ENCODE measurements at places on chromosomes 5 and 9.

DNA sequence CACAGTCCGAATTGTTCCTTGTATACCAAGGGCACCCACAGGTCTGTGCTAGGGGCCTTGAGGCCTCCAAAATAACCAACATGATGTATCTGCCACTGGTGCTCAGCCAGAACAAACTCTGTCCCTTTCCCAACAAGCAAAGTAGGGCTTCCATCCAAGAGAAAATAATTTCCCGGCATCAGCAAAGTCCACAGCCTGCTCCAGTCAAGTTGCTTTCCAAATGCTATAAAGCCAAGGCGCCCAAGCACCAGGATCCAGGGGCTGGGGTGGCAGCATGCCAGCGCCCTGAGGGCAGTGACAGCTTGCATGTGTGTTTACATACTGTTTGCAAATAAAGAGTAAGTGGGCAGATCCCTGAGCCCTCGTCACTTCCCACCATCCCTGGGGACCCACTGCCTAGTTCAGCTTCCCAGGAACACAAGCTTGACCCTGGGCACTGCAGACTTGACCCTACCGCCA is 155.9 kb downstream of the ERCC6L2 start:
- no peak for DNase-seq

DNA sequence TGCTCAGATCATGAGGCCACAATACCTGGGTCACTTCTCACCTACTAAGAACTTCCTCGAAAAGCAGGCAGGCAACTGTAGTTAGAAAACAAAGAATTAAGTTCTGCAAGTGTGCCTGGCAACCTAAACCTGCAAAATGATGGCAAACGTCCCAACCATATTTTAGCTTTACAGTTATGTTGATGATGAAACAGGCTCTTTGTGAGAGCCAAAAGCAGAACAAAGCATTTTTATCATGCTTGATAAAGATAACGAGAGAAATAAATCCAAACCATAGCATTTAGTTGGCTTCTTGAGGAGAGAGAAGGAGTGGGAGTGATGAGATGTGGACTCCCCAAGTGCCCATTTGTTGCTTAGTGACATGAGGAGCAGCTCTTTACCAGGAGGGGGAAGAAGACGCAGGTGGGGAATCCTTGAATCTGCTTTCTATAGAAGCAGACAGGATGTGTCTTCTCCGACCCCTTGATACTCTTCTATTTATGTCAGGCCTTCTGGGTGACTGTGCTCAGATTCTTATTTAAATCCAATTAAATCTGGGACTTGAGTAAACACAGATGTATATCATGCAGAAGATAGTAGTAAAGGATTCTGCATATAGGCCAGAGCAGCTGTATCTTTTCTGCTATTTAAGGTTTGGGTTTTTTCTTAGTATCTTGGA is 221.2 kb downstream of the TMEM167A start:
- no peak for DNase-seq

- no peak for DNase-seq
Measured at GRCh38 chr9:121975801-121976277, 117.3 kb downstream of the TTLL11 start.

DNA sequence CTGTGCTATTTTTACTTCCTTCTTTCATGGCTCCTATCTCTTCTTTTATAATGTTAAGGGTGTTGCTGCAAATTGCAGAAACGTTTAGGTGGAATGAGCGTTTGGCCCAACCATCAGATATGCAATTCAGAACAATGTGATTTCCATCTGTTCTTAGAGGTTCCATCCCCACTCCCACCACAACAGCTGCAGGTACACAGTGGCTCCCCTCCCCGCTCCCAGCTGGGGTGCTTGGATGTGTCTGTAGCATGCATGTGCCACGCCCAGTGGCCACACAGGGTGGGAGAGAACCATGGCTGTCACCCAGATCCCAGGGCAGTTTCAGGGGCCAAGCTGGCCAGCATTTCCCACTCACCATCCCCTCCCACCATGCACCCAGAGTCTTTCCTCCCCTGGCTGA is 62.2 kb downstream of the ACTL7B start:
- DNase-seq, result no peak

DNA sequence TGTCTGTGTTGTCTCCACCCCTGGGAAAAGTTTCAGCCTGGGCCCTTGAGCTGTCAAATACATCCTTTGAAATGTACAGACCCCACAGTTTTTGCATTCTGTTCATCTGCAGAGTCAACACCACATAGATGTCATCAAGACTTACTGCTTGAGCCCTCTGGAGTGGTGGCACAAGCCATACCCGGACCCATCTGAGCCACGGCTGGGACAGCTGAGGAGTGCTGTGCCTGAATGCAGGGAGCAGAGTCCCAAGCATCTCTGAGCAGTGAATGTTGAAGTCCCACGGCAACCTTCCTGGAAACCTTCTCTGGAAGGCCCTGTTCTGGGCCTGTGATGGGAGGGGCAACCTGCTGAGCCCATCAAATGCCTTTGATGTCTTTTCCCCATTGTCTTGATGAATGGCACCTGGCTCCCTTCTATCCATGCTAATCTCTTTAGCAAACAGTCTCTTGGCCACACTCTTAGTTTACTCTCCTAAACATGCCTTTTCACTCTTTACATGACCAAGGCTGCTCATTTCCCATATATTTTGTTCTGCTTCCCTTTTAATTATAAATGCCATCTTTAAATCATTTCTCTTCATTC is 92.5 kb downstream of the ATPSCKMT start:
- DNase-seq, result no peak

- DNase-seq, result no peak
Measured at GRCh38 chr5:147504011-147504410, 5.9 kb downstream of the DPYSL3 start.

DNA sequence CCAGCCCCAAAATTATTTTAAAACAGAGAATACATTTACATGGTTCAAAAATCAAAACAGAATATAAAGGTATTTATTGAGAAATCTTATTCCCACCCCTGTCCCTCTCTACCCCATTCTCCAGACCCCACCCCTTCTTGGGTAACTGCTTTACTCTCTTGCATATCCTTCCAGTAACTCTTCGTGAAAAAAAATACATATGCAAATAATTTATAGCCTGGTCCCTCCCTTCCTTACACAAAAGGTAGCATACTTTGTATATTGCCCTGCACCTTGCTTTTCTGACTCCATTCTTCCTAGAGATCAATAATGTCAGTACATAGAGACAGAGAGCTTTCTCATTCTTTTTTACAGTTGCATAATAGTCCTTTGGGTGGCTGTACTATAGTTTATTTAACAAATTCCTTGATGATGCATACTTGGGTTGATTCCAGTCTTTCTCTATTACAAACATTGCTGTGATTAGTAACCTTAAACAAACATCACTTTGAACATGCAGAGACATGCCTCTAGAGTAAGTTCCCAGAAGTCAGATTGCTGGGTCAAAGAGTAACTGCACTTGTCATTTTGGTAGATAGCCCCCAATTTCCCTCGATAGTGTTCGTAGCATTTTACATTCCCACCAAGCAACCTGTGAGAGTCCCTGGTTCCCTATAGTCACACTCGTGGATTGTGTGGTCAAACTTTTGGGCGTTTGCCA is 47.9 kb downstream of the STOM start:
- DNase-seq, result no peak

DNA sequence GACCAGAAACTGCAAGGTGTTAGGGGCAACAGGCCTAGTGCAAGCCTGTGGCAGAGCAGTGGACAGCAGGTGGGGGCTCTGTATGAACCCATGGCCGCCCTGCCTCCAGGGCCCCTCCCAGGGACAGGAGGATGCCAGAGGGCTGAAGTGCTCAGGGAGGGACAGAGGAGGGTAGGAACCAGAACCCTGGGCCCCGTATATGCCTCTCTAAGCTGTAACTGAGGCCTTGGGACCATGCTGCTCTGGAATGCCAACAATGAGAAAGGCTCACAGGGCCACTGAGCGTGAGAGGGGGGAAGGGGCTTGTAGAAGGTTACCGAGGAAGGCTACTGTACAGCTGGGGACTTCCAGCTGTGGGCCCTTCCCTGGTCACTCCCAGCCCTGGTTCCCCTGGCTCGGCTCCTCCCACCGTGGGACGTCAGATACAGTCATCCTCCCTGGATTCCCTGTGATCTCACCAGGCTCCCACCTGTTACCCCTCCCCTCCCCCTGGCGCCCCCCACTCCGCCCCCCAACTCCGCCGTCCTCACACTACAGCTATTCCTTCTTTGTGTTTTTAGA is 21.1 kb downstream of the AQP7 start:
- no peak for DNase-seq

- DNase-seq, result no peak
Measured at GRCh38 chr5:175816348-175816747, 55.0 kb upstream of the CPLX2 start.

GRCh38 chr9:32551276-32552051 is 663 bp upstream of the SMIM27 start:
- DNase-seq, result peak; percentile 23

DNA sequence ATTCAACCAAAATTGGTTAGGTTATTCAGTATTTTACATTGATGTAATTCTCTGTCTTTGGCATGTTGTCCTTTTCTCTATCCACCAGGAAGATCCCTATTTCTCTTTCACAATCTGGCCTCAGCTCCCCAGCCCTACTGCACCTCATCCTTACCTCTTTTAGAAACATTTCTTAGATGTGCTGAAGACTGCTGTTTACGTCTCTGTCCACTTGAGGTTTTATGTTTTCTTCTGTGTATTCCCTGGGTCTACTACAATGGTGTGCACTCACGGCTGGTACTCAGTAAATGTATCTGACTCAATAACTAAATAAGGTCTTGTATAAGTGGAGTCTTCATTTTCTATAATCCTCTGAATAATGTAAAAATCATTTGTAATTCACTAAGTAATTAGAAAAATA is 822.7 kb downstream of the DTWD2 start:
- no peak for DNase-seq

- DNase-seq, result no peak
Measured at GRCh38 chr9:107018861-107019545, 156.0 kb downstream of the ZNF462 start.

DNA sequence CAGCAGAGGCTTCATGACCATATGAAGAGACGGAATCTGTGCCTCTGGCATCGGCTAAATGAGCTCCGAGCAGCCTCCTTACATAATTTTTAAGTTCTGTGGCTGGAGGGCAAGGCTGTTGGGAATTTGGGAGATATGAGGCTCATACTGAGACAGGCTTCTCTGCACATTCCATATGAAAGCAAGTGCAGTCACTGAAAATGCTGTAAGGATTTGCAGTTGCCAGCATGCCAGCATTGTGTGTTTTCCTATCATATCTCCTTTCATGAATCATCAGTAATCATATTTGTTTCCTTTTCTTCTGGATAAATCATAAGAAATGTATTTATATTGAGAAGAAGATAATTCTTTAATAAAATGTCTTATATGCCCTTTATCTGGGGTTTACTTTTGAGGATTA is 775.4 kb downstream of the SEMA5A start:
- no peak for DNase-seq

DNA sequence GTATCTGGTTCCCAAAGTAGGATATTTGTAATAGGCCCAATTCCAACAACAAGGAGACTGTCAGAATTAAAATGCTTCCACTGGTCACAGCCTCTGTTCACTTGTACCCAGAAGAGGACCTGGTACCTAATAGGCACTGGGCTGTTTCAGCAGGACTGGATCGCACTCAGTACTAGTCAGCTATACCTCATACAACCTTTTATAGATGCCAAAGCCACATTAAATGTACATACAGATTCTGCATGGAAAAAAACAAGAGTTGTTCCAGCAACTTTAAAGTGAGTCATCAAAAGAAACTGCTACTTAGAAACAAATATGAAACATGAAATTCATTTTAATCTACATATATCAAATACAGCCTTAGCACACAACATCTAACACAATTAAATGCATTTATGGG is 87.5 kb downstream of the GPR21 start:
- DNase-seq, result no peak

DNA sequence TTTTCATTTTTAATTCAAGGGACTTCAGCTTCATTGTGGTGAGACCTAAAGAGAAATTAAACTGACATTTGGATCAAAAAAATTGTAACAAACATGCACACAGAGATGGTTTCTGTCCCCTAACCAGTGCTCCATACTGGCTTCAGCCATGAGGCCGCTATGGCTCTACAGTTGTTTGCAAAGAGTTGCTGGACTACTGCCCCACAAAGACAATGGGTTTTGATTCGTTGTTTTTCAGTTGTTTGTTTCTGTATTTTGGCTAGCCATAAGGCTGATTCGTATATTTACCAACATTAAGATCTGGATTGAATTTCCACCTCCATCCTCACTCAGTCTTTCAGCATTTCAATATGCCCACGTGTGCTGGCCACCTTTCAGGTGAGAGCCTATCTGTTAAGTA is 163.7 kb upstream of the KIF2A start:
- no peak for DNase-seq

- no peak for DNase-seq
Measured at GRCh38 chr5:6827526-6828219, 114.4 kb downstream of the TENT4A start.

- DNase-seq, result no peak
Measured at GRCh38 chr9:135244271-135245221, 157.1 kb downstream of the OLFM1 start.

- no peak for DNase-seq
Measured at GRCh38 chr9:132037458-132037857, 42.2 kb downstream of the MED27 start.

DNA sequence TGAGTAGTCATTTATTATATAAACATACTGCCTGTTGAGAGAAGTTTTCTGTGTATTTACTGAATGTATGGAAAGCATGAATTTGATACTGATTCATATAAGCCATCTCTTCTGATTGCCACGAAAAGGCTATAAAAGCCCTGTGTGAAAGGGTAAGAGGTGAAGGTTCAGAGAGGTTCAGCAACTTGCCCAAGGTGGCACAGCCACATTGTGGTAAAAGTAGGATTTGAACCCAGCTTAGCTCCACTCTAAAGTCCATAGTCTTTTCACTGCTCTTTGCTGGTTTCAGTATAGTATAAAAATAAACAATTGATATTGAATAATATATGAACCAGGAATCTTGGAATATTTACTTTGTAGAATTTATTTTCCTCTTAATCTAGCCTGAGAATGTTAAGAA is 71.3 kb downstream of the VCAN start:
- no peak for DNase-seq

DNA sequence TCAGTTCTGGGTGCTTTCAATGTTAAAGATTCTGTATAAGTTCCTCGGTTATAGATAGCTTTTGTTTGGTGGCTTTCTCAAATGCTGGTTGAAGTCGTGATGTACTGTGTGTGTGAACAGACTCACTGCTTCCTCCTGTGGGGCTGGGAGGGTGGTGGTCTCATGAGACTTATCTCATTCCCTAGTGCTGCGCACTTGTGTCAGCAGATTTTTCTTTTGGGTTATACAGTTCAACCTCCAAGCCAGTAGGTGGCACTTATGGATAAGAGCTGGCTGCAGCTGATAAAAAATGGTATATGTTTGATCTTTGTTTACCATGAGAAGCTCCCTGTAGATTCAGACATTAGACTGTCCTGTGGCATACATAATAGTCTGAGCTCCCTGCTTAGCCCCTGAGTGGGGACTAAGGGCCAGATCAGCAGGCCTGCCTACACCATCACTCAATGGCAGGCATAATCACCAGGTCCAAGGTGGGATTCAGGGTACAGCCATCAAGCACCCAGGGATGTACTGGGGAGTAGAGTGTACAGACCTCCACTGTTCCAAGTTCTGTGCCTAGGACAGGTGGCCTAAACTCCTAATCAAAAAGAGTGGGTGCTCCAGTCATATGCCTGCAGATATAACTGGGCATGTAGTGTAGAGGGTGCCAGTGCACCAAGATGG is 174.2 kb downstream of the OXCT1 start:
- DNase-seq, result no peak

GRCh38 chr9:99057665-99058625 is 47.0 kb upstream of the TGFBR1 start:
- peak; percentile 46 for DNase-seq

GRCh38 chr5:68225911-68226545 is 10.5 kb downstream of the PIK3R1 start:
- DNase-seq, result no peak
